ENCODE measurements at places on chromosomes 12 and 14.
A peak's percentile ranks its signal among the peaks of the same experiment; 100 is the strongest.

GRCh38 chr12:27530157-27530922, 6.3 kb downstream of the PPFIBP1 start:
- peak; percentile 23 for DNase-seq

GRCh38 chr12:67784831-67785230, 136.3 kb downstream of the DYRK2 start:
- peak; percentile 12 for DNase-seq

DNA sequence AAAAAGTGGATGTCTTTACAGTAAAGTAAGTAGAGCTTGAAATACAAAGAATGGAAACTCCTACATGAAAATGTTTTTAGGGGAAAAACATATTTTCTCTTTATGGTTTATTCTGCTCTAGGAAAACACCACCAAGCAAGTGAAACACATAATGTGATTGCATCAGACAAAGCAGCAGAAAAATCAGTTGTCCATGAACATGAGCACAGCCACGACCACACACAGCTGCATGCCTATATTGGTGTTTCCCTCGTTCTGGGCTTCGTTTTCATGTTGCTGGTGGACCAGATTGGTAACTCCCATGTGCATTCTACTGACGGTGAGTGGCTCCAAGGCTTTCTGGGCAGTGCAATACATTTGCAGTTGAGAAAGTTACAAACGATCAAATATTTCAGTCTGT, 42.6 kb upstream of the PLEKHD1 start:
- no peak for DNase-seq

DNA sequence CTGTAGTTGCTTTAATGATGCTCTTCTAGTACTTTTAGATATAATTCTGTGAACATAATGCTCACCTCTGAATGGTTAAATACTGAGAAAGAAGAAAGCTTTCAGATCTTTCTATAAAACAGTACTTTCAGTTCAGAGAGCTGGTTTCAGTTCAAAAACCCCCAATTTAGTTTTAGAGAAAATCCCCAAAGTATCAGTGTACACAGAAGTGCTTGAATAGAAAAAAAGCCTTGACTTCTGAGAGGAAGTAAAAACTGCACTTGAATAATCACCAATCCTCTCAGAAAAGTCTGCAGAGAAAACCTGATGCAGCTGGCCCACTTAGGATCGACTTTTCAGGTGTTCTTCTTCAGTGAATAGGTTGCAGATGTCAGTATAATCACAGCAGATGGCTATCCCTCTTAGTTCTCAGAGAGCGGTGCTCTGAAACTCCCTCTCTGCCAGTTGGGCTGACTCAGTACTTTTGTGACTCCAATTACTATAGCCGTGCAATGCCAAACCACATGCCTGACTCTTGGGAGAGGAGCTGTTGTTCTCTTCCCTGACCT, 616.3 kb downstream of the LRFN5 start:
- peak; percentile 60 for DNase-seq

GRCh38 chr14:51563560-51563959, 88.2 kb upstream of the FRMD6 start:
- DNase-seq: no peak

- DNase-seq: no peak
Measured at GRCh38 chr14:104239185-104239775, 100.9 kb downstream of the KIF26A start.

GRCh38 chr14:72657214-72657921, 236.5 kb downstream of the DPF3 start:
- DNase-seq: no peak

DNA sequence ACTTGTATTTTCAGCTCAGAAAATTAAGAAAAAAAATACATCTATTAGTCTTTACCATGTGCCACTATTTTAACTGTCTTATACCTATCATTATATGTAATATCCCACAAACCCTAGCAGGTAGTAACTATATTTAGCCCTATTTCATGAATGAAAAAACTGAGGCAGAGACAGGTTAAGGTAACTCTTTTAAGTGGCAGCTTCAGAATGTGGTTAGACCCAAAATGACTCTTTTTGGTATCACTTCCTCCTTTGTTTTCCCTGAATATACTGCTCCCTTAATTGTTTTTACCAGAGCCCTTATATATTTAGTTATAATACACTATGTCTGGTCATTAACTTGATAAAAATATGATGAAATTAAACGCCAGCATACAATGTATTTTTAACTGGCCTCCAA, 235.6 kb upstream of the RPL10L start:
- DNase-seq: no peak

GRCh38 chr14:52314595-52315354, 663 bp downstream of the PTGER2 start:
- DNase-seq: peak; percentile 53

- DNase-seq: no peak
Measured at GRCh38 chr12:82841487-82841904, 154.8 kb downstream of the TMTC2 start.

DNA sequence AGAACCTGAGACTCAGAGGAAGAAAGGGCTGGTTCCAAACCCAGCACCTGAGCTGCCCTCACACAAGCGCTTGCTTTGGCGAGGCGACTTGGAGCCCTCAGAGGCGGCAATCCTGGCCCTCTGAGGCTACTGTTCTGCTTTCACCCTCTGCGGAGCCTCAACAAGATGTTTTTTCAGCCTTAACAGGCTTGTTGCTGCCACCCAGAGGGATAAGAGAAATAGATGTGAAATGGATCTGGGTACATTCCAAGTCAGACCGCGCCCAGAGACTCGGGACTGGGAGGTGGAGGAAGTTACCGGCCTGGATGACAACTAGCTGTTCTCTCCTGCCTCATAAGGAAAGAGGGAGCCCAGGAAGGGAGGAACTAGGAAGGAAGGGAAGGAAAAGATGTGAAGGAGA, 89.6 kb downstream of the TTC7B start:
- DNase-seq: no peak

DNA sequence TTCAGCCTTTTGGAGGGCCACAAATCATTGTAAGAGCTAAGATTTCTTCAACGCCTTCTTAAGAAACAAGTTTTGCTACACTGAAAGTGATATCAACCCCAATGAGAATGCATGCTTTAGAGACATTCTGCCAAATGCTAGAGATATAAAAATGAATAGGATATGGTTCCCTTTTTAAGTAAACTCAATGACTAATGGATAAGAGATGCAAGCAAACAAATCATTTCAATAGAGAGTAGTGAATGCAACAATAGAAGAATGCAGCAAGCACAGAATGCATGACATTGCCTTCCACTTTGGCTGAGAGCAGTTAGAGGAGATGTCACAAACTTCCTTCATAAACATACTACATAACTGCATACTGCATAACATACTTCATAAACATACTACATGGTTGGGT, 116.4 kb downstream of the PDZRN4 start:
- DNase-seq: peak; percentile 56

DNA sequence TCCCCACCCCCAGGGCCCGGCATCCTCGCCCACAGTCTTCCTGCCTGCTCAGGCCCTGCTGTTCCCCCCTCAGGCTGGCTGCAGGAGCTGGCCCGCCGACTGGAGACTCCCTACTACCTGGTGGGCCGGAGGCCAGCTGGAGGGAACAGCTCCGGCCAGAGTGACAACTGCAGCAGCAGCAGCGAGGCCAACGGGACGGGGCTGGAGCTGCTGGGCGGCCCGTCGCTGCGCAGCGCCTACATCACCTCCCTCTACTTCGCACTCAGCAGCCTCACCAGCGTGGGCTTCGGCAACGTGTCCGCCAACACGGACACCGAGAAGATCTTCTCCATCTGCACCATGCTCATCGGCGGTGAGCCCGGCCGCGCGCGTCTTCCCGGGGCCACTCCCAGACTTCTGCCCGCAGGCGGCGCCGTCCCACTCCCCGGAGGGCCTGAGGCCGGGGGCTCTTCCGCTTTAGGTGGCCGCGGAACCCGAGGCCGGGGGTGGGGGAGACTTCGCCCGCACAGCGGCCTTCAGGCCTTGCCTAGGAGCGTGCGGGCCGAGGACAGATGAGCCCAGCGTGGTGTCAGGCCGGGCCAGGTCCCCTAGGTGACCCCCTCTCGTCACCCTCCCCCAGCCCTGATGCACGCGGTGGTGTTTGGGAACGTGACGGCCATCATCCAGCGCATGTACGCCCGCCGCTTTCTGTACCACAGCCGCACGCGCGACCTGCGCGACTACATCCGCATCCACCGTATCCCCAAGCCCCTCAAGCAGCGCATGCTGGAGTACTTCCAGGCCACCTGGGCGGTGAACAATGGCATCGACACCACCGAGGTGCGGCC, 10.2 kb downstream of the KCNH3 start:
- peak; percentile 82 for DNase-seq

- DNase-seq: no peak
Measured at GRCh38 chr14:102625564-102626296, 33.3 kb downstream of the RCOR1 start.

DNA sequence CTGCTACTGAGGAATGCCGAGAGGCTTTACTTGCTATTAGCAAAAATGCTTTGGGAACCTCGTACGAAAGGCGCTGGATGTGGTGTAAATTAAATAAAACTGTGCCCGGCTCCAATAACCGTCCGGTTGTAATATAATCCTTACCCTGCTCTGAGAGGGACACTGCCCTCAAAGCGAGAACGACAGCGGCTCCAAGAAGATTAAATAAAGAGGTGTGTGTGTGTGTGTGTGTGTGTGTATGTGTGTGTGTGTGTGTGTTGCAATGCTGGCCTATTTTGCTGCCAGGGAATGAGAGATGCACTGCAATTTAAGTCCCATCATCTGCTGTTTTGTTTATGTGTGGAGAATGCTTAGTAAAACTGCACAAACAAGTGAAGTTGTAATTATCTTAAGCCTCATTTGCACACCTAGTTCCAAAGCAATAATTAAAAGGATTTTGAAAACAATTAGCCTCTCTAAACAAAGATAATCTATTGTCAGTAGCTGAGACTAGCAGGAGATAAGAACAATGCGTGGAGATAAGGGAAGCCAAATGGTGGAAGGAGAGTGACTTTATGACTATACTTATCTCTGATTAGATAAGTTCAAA, 1.2 kb upstream of the SIX1 start:
- DNase-seq: peak; percentile 20

GRCh38 chr12:5554711-5555110, 122.8 kb downstream of the NTF3 start:
- no peak for DNase-seq

DNA sequence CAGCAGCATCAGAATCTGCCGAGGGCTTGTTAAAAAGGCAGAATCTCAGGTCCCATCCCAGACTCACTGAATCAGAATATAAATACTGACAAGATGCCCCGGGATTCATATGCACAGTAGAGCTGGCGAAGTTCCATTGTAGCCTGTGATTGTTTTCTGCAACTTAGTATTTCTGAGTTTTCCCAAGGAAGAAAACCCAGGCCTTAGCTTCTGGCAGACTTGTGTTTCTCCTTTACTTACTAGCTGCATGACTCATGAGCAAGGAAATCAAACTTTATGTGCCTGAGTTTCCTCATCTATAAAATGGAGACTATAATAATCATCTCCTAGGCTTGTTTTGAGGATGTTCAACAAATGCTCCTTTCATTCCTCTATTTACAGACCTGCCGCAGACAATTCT, 278.5 kb upstream of the PLEKHG7 start:
- DNase-seq: no peak

GRCh38 chr12:1800401-1801302, 19.7 kb upstream of the LRTM2 start:
- DNase-seq: peak; percentile 73

DNA sequence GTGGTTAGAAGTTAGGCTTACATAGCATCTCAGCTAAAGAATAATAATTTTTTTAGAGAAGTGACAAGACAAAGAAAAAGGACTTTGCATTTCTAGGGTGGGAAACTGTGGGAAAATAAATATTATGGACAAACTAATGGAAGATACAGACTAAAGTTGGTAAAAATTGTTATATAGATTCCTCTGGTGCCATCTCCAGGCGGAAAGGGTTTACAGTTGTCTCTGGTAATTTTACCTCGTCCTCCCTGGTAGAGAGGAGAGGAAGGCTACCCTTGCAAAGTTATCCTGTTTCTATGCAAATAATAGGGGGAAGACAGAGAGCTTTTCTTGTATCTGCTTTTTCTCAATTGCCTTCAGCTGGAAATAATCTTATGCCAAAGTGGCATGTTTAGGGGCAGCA, 5.2 kb downstream of the OR11G2 start:
- peak; percentile 4 for DNase-seq

DNA sequence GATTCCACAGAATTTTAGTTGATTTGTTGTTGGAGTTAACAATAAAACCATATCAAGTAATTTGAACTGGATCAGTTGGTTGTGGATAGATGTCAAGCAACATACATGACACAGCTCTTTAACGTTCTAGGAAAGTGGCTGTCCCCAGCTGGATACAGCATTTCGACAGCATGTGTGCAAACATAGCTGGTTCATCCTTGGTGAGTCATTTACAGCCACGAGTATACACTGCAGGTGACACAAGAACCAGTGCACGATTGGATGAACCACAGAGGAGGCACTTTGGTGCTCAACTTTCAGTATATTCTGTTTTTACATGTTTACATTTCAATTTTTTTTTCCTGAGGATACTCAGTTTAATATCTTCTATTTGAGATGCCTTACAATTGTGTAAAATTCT, 242.4 kb downstream of the TMEM117 start:
- DNase-seq: peak; percentile 99

DNA sequence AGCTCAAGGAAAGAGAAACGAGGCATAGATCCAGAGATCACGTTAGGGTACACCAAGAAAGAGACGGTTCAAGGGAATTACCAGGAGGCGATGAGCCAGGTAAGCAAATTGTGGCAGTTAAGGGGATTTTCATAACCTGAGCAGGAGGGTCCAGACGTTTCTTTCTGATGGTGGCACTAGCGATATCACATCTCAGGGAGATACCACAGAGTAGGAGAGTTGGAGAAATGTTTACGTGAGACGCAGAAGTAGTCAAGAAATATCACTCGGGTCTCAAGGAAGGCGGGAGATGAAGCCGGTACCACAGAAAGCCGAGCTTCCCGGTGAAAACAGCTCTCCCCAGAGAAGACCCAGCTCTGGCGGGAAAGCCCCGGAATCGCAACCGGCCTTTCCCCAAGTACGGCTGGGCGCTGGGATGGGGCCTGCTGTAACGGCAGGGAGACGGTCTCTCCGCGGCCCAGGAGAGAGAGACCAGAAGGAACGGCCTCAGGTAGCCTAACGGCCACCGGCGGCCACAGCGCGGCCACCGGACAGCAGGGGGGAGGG, 485 bp downstream of the SENP1 start:
- DNase-seq: peak; percentile 93

- DNase-seq: no peak
Measured at GRCh38 chr12:132783917-132784531, 22.4 kb upstream of the ANKLE2 start.

- no peak for DNase-seq
Measured at GRCh38 chr12:7034464-7034863, 16.2 kb upstream of the LPCAT3 start.

DNA sequence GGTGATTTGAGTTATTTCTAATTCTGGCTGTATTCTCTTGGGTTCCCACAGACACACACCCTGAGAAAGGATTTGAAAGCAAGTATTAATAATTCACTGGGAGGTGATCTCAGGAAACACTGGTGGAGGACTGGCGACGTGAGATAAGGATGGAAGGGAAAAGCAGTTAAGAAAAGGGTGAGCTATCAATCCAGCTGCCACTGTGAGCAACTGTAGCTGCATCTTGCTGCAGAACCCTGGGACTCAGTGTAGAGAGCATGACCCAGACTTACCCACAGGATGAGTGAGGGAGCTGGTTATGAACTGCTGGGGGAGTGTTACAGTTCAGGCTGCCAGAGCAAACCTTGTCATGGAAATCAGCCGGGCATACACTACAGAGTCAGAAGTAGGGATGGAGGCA, 71.9 kb downstream of the RESF1 start:
- no peak for DNase-seq

- no peak for DNase-seq
Measured at GRCh38 chr12:93407963-93408283, 30.2 kb downstream of the NUDT4 start.
